ENCODE measurements at places on chromosomes 6 and 20.

GRCh38 chr6:167565884-167566599 lies 241.2 kb downstream of the TTLL2 start:
- DNase-seq, result no peak

DNA sequence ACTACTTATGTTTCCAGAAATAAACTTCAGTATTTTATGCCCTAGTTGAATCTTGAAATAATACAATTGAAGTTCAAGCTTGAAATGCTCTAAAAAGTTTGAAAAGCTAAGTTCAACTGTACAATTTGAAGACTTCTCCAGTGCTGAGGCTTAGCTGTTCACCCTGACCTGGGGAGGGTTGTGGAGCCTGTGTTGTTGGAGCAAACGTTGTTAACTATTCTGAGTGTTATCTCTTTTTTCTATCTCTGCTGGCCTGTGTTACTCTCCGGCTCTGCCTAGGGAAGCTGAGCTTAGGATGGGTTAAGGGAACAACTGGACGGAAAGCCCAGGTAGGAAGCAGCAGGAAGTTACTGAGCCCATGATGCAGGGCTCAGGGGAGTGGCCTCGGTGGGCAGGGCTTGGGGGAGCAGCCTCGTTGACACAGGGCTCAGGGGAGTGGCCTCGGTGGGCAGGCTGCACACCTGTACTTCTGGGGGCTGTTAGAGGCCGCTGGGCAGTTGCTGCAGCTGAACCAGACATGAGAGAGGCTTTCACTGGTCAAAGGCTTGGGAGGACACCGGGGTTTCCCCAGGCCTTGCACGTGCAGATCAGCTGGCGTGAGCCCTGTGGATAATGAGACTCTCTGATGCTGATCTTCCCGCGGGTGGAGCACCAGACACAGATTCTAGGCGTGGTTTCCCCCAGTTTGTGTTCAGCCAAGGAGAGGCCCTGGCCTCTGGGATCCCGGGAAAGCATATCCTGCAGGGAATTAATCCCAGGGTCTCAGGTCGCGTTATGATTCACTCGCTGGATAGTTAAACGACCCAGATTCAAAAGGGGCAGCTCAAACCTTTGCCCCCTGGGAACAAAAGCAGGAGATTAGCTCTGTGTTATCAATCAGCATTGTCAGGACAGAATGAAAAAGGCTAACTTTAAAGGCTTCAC lies 58.9 kb downstream of the ERMARD start:
- DNase-seq, result no peak

DNA sequence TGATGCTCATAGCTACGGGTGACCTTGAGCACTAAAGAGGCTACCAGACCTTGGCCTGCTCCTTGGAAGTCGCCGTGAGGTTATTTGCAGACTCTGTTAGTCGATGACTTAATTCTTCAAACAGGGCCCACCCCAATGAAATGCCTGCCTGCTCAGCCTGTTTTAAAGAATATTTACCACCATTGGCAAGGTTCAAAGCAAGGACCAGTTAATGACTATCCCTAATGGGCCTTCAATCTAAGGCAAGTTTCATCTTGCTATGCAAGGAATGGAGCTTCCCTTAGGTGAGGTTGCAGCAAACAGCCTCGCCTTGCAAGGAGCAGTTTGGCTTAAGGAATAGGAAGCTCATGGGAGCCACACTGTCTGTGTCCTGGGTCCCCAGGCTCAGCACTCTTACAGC lies 22.9 kb upstream of the SPO11 start:
- DNase-seq, result no peak

DNA sequence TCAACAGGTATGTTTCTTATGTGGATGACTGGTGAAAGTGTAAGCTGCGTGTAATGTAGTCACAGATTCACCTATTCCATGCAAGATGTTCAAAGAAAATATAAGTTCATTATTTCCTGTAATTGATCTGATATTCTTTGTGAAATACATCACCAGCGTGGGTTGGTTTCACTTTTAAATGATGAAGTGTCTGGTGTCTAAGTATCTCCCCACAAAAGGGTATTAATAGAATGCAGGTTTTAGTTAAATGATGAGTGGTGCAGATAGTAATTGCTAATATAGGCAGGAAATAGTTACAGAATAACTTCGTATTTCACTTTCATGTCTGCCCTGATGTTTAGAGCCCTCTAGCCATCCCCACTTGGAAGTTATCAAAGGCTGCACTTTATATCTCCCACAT lies 22.2 kb downstream of the PGBD1 start:
- no peak for DNase-seq

DNA sequence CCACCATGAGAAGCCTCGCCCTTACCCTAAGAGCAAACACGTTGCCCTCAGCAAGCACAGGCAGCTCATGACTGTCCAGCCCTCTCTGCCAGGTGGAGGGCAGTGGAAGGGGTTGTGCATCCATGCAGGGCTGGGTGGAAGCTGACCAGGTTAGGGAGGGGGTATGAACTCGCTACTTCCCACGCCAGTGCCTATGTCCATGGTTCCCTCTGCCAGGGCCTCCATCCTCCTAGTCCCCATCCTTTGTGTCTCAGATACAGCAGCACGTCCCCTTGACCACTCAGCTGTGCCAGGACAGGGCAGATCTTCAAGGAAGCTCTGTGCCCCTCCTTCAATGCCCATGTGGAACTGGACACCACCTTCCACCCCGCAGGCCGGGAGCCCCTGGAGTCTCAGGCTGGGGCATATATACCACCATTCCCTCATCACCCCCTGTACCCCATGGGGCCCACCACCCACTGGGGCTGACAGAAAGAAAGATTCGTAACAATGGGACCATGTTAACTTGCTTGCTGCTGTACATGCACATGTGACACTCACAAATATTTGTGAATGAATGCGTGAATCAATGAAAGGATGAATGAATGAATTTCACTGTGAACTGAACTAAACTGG lies 90.7 kb downstream of the ANKRD60 start:
- no peak for DNase-seq

- DNase-seq, result no peak
Measured at GRCh38 chr6:5814901-5815300, 191.8 kb downstream of the NRN1 start.

DNA sequence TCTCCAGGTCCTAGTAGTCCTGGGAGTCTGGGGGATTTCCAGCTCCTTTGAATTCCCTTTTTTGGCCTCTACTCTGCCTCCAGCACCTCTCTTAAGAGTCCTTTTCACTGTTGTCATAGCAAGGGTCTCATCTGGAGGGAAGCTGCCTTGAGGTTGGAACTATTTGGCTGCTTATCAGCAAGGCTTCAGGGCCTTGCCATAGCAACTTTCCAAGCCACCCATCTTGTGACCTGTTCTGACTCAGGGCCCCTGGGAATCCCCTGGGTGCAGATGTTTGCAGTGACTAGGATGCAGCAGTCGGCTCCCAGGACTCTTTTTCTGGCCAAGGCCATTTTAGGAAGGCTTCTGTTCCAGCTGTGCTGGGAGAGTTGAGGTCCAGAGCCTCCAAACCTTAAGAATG lies 12.4 kb downstream of the PKIG start:
- no peak for DNase-seq

GRCh38 chr6:15997586-15998388 lies 131.1 kb upstream of the MYLIP start:
- DNase-seq, result no peak

DNA sequence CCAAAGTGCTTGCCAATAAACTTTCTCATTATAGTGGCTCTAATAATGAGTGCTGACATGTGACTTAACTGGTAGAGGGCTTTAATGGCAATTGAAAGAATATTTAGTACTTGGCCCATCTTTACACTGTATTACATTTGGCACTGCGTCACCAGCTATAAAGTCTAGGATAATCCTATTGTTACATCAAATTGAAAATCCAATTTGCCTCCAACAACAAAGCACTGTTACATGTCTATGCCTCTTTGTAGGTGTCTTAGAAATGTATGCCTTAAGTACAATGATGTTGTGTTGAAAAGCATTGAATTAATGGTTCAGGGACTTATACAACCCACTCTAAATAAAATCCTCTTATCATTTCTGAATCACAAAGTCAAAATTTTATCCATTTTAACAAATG lies 420.4 kb upstream of the JAG1 start:
- DNase-seq, result no peak

- no peak for DNase-seq
Measured at GRCh38 chr6:71499667-71500066, 211.1 kb downstream of the OGFRL1 start.

GRCh38 chr6:124679387-124679786 lies 282.9 kb upstream of the RNF217 start:
- DNase-seq, result no peak

DNA sequence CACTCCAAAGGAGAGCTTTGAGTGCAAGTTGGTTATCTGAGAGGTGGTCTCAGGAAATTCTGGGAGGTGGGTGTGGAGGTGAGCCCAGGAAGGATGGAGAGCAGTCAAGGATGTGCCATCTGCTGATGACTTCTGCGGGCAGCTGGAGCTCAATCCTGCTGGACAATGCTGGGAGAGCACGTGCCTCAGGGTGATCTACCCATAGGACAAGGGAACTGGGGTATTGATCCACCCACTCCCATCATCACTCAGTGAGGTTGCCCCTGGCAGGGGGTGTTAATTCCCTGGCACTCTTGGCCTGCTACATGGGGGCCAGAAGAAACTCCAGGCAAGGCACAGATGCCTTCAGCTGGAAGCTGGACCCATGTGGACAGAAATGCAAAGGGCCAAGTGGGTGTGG lies 7.1 kb upstream of the ZBP1 start:
- no peak for DNase-seq

GRCh38 chr6:4574007-4574406 lies 202.2 kb upstream of the CDYL start:
- DNase-seq, result no peak

- no peak for DNase-seq
Measured at GRCh38 chr6:35457907-35458306, 5.8 kb downstream of the FANCE start.

DNA sequence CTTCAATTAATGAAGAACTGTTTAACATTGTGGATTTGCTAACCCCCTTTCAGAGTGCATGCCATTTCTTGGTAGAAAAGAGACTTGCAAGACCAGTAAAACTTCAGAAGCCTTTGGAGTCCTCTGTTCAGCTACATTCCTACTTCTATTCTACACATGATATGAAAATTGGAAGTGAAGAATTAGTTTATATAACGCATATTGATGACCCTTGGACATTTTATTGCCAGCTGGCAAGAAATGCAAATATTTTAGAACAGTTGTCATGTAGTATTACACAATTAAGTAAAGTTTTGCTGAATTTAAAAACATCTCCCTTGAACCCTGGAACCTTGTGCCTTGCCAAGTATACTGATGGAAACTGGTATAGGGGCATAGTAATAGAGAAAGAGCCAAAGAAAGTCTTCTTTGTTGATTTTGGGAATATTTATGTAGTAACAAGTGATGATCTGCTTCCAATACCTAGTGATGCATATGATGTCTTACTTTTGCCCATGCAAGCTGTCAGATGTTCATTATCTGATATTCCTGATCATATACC lies 3.3 kb downstream of the TDRD6 start:
- DNase-seq, result no peak

DNA sequence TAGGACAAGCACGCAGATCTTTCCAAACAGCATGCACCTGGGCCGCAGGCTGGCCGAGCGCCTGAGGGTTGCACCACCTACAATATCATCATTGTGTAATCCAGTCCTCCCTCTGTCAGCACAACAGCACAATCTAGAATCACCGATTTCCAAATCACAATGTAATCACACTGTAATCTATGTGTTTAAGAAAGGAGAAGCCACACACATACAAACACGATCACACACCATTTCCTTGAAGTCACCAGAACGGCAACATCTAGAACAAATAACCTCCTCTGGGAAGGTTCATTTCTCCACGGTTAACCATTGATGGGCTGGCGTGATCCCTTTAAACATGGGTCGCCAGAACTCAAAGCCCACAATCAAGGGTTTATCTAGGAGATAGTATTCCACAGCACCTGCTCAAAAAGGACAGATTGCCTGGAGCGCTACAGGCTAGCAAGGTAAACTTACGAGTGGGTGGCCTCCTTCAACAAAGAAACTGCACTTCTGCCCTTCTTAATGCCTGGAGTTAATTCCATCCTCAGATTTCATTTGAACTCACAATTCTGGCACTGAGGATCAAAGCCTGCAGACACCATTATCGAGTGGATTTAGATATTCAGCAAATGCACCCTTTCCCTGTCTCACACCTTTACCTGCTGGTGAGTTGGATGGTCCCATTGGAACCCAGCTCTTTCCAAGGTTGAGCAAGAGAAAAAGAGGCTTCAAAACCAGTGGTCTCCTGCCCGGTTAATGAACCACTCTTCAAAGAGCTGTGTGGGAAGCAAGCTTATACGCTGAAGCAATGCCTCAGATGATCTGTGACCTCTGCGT lies 83.8 kb upstream of the FOXQ1 start:
- DNase-seq, result no peak

DNA sequence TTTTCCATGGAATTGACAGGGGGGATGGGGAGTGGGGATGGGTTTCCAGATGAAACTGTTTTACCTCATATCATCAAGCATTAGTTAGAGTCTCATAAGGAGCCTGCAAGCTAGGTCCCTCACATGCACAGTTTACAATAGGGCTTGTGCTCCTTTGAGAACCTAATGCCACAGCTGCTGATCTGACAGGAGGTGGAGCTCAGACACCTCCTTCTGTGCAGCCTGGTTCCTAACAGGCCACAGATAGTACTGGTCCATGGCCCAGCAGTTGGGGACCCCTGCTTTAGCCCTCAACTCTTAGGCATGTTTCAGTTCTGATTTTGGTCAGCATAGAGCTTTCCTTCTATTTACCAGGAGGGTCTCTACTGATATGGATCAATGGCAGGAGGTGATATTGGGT lies 251.6 kb downstream of the LAMA2 start:
- DNase-seq, result no peak

DNA sequence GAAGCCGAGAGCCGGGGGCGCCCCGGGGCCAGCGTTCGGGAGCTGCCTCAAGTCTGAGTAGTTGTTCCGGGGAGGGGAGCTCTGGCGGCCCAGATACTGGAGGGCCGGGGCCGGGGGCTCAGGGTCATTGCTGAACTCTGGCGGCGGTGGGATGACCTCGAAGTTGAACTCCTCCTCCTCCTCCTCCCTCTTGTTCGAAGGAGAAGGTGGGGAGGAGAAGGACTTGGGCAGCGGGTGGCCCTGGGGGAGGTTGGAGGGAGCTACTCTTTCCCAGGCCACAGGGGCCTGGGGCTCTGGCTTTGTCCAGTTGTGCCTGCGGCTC lies 37.7 kb downstream of the C6orf132 start:
- DNase-seq, result no peak

DNA sequence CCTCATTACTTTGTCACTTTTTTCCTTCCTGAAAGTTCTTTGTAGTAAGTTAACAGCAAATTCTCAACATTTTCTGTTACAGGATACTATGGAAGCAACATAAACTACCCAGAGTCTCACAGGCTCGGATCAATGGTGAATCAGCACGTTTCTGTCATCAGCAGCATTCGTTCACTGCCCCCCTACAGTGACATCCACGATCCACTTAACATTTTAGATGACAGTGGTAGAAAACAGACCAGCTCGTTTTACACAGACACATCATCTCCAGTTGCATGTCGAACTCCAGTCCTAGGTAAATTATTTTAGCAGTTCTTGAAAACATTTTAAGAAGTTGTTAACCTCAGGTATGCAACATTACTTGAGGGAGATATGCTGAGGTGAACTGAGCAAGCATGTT lies 51.6 kb downstream of the RFX6 start:
- DNase-seq, result no peak

- DNase-seq, result no peak
Measured at GRCh38 chr6:134997133-134997995, 47.5 kb upstream of the ALDH8A1 start.

Data from NCI-H1930 (cell line).